CD8-positive, alpha-beta T cell (primary cell): ENCODE measurements at places on chromosomes 12 and 14. TPM values are rescaled to one million over a fixed set of nuclear protein-coding genes. Genes with fewer than 3 reads are reported as not detected.

GRCh38 chr14:68544081-68544892 lies 248.6 kb downstream of the ZFP36L1 start:
- DNase-seq, result no peak

DNA sequence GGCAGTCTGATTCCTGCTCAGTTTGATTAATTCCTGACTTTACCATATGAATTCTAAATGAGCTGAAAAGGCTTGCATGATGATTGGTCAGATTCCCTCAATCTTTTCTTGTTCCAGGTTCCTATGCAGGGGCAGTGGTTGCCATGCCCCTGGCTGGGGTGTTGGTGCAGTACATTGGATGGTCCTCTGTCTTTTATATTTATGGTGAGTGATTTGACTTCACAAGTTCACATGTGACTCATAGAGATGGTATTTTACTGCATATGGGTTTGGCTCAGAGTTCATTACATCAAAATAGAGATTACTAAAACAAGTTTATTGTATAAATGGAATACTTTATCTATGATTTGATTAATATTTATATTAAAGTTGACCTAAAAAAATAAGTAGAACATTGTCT lies 44.8 kb downstream of the SLC17A8 start:
- no peak for DNase-seq

DNA sequence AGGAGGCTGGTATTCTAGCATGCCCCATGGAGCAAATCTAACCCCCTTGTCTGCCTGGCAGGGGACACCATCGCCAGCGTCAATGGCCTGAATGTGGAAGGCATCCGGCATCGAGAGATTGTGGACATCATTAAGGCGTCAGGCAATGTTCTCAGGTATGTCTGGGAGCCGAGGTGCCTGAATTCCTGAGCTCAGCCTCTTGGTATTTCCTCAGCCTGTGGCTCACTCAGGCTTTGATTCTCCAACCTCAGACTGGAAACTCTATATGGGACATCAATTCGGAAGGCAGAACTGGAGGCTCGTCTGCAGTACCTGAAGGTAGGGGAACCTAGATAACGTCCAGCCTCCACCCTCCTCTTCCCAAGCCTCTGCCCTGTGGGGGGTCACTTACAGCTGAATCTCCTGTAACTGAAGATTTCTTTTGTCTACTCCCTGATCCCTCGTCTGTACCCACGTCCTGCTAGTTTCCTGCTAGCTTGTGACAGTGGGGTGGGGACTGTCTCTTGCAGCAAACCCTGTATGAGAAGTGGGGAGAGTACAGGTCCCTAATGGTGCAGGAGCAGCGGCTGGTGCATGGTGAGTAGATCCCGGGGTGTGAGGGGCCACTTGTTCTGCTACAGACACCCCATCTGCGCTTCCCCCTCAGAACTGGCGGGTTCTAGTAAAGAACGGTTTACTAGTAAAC lies 7.0 kb downstream of the TAMALIN start:
- DNase-seq, result peak; percentile 27

DNA sequence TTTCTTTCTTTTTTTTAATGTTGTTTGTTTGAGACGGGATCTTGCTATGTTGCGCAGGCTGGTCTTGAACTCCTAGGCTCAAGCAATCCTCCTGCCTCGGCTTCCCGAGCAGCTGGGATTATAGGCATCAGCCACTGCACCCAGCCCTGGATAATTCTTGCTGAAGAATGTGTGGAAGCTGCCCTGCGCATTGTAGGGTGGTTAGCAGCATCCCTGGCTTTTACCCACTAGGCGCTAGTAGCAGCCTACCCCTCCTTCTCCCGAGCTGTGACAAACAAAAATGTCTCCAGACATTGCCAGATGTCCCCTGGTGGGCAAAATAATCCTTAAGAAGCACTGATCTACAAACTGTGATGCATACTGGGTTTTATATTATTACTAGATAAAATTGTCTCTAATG lies 6.6 kb downstream of the DCAF4 start:
- DNase-seq, result no peak

- no peak for DNase-seq
Measured at GRCh38 chr14:69088586-69088985, 64.3 kb downstream of the DCAF5 start.

- no peak for DNase-seq
Measured at GRCh38 chr14:57071639-57072038, 197.1 kb downstream of the EXOC5 start.

GRCh38 chr12:94644141-94644979 lies 6.0 kb downstream of the TMCC3 start:
- no peak for DNase-seq

DNA sequence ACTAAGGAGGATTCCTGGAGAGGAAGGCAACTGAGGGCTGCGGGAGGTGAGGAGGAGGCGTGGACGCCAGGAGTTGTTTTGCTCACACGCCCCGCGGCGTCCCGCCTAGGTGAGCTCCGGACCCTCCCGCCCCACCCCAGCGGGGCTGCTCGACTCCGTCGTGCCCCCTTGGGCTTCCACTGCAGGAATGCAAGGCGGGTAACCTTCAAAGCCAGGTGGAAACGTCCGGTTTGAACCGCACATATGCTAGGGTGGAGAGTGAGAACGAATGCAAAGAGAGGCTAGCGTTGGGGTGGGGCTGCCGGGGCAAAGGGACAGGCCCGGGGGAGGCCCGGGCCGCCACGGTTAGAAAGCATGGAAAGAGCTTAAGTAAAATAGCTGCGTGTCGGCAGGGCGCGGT lies 5.4 kb upstream of the DPPA3 start:
- no peak for DNase-seq

- no peak for DNase-seq
Measured at GRCh38 chr14:97315790-97316189, 518.6 kb downstream of the VRK1 start.

DNA sequence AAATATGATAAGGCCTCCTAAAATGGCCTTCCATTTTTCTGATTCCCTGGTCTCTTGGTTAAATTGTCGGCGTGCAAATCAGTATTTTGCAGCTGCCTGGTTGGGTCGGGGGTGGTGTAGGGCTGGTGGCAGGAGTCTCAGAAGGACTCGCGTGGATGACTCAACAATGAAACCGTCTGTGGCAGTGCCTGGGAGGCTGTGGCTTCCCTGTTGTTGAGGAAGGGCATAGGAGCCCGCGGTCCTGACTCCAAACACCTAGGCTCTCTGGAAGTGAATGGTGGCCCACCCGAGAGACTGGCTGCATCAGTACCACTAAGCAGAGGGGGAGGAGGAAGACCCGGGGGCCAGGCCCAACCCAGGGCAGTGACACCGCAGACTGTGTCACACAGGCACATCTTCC lies 207.9 kb downstream of the TTC7B start:
- no peak for DNase-seq

DNA sequence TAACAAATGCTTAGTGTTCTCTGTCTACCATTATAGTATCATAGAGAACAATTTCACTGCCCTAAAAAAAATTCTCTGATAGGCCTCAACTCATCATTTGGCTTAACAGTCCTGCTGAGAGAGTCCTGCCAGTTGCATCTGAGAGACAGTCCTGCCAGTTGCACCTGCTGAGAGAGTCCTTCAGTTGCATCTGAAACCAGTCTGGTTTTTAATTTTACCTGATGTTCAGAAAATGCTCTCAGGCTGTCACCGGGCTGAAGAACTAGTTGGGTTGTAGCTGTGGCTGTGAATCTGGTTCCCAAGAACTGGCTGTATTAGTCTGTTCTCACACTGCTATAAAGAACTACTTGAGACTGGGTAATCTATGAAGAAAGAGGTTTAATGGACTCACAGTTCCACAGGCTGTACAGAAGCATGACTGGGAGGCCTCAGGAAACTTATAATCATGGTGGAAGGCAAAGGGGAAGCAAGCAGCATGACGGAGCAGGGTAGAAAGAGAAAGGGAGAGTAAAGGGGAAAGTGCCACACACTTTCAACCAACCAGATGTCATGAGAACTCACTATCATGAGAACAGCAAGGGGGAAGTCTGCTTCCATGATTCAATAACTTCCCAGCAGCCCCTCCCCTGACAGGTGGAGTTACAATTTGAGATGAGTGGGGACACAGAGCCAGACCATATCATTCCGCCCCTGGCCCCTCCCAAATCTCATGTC lies 51.6 kb downstream of the PRKCH start:
- DNase-seq, result no peak

- no peak for DNase-seq
Measured at GRCh38 chr12:66187821-66188220, 1.2 kb upstream of the IRAK3 start.

DNA sequence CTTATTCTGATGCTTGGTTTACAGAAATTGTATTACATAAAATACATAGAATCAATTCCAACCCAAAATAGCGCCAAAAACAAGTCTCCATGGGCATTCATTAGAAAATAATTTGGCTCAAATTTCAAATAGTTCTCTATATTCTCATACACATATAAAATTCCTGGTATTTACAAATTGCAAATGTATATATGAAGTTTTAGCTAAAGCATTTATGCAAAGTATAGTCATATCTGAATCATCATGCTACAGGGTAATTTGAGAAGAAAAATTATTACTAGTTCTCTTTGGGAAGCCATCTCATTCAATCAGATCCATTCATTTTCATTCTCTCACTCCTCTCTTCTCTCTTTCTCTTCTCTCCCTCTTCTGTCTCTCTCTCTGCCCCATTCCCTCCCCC lies 257.8 kb downstream of the DPF3 start:
- DNase-seq, result no peak

GRCh38 chr12:21860534-21860933 lies 80.7 kb downstream of the ABCC9 start:
- DNase-seq, result no peak

The GPRC5D gene
- not detected for total RNA-seq

The ITFG2 gene
- total RNA-seq, result 72.8 TPM

The GARIN6 gene
- total RNA-seq, result not detected

The SLC10A1 gene
- total RNA-seq, result not detected

The NTN4 gene
- total RNA-seq, result 0.14 TPM
